ENCODE measurements at places on chromosomes 7 and 10.

GRCh38 chr7:124959676-124960075 is 30.1 kb upstream of the POT1 start:
- DNase-seq: no peak

GRCh38 chr7:12895296-12895695 is 207.9 kb downstream of the ARL4A start:
- DNase-seq: no peak

- no peak for DNase-seq
These were observed 53.2 kb upstream of the FAM20C start for GRCh38 chr7:139131-139530.

- DNase-seq: peak; percentile 68
These were observed 640 bp upstream of the ZNF425 start for GRCh38 chr7:149126662-149127266.

DNA sequence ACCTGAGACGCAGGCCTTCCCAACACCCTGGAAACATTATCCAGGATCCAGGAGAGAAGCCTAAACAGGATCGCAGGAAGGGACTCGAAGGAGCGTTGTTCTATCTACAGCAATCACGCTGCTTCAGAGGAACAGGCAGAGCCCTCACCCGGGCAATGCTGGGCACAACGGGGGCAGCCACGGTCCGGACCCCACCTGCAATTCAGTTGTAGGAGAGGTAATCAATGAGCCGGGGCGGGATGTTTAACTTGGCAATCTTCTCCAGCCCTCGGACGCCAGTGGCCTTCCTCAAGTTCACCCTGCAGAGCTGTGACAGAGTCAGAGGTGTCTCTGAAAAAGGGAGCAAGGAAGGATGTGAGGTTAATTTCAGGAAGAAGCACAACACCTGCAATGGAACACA is 25.9 kb downstream of the ASB13 start:
- no peak for DNase-seq

GRCh38 chr10:80186364-80187012 is 18.8 kb downstream of the ANXA11 start:
- no peak for DNase-seq

DNA sequence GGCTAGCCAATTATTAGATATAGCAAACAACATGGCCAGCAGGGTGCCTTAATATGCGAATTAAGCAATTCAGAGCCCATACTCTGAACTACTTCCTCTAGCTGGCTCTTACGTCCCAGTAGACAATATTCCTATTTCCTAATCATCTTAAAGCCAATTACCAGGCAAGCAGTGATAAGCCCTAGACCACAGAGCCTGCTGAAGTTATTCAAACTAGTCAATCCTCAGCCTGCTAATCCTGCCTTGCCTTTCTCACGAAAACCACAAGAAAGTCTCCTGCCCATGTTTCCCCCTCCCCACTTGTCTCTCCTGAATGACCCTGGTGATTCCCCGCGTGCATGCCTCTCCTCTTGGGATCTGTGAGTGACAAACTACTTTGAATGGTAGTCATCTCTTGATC is 86.8 kb upstream of the CACNA2D1 start:
- no peak for DNase-seq

DNA sequence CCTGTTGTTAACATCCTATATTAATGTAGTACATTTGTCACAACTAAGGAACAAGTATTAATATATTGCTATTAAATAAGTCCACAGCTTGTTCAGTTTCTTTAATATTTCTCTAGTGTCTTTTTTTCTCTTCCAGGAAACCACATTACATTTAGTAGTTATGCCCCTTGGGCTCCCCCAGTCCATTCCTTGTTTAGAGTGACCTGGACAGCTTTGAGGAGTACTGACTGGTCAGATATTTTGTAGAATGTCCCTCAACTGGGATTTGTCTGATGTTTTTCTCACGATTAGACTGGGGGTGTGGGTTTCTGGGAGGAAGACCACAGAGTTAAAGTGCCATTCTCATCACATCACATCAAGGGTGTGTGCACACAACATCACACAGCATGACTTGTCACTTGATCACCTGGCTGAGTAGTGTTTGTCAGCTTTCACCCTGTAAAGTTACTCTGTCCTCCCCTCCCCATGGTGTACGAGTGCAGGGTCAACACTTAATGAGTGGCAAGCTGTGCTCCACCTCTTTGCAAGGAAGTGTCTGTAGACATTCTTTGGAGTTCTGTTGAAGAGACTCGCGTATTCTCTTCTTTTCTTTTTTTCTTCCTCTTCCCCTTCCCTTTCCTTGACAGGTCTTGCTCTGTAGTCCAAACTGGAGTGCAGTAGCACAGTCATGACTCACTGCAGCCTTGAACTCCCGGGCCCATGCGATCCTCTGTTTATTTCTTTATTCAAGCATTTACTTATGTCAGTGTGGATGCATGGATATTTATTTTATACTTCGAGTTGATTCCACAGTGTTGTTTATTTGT is 10.2 kb downstream of the LMTK2 start:
- DNase-seq: no peak

GRCh38 chr10:48582970-48583369 is 21.9 kb downstream of the ARHGAP22 start:
- DNase-seq: no peak

- no peak for DNase-seq
These were observed 5.0 kb downstream of the RBAK start for GRCh38 chr7:5050676-5051075.

- no peak for DNase-seq
These were observed 118.3 kb downstream of the KLF6 start for GRCh38 chr10:3666525-3667302.

- no peak for DNase-seq
These were observed 445.6 kb downstream of the DPP6 start for GRCh38 chr7:154497751-154498150.

- no peak for DNase-seq
These were observed 96.9 kb downstream of the PIP4K2A start for GRCh38 chr10:22617516-22617915.

GRCh38 chr7:155590215-155591018 is 44.1 kb upstream of the CNPY1 start:
- no peak for DNase-seq

All from AG08396 (cell line).